ENCODE measurements at places on chromosomes 1 and 21. TPM values are rescaled to one million over a fixed set of nuclear protein-coding genes. Genes with fewer than 3 reads are reported as not detected.

- no peak for DNase-seq
Observed at GRCh38 chr1:172089768-172090510, 248.6 kb downstream of the DNM3 start.

GRCh38 chr1:50985094-50985493, 15.0 kb downstream of the CDKN2C start:
- no peak for DNase-seq

DNA sequence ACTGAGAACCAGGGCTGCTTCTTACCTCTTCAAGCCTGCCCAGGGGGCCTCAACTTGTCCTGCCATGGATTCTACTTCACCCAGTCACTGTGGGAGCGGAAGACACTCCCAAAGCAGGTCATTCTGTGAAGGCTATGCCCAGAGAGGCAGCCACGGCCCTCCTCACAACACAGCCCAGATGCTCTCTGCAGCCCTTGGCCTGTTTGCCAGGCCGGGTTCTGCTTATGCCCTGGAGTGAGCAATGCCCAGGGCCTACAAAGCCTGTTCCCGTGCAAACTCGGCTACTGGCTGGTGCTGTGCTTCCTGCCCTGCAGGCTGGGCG, 33.8 kb upstream of the SLC30A1 start:
- no peak for DNase-seq

- peak; percentile 16 for DNase-seq
Observed at GRCh38 chr1:67256291-67257172, 51.1 kb upstream of the IL12RB2 start.

- no peak for DNase-seq
Observed at GRCh38 chr1:151368393-151369301, 3.9 kb downstream of the SELENBP1 start.

- DNase-seq, result no peak
Observed at GRCh38 chr21:41769521-41769920, 2.7 kb upstream of the RIPK4 start.

GRCh38 chr1:12152113-12152891, 14.5 kb upstream of the TNFRSF1B start:
- DNase-seq, result no peak

- DNase-seq, result no peak
Observed at GRCh38 chr1:178498896-178499675, 2.3 kb upstream of the CLEC20A start.

GRCh38 chr1:153652805-153653500, 5.5 kb upstream of the SNAPIN start:
- DNase-seq, result no peak

- peak; percentile 19 for DNase-seq
Observed at GRCh38 chr1:218304281-218305039, 19.4 kb downstream of the RRP15 start.

DNA sequence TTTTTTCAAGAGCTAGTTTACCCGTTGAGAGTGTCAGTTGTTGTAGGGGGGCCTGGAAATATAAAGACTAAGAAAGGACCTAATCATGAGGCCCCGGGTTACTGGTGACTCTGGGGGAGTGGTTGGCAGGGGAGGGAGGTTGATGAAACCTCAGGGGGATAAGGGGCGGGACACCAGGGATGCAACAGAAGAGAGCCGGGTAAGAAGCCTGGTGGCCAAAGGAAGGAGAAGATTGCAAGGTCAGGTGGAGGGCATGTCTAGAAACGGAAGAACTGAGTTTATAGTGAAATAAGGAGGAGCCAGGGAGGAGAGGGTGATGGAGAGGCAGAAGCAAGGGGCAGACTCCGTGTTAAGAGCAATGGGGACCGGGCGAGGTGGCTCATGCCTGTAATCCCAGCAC, 12.5 kb upstream of the SPOCD1 start:
- DNase-seq, result no peak

DNA sequence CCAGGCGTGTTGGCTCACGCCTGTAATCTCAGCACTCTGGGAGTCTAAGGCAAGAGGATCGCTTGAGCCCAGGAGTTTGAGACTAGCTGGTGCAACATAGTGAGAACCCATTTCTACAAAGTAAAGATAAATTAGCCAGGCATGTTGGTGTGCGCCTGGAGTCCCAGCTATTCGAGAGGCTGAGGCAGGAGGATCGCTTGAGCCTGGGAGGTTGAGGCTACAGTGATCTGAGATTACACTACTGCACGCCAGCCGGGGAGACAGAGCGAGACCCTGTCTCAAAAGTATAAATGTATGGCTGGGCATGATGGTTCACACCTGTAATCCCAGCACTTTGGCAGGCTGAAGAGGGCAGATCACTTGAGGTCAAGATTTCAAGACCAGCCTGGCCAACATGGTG, 51.5 kb upstream of the LBR start:
- no peak for DNase-seq

DNA sequence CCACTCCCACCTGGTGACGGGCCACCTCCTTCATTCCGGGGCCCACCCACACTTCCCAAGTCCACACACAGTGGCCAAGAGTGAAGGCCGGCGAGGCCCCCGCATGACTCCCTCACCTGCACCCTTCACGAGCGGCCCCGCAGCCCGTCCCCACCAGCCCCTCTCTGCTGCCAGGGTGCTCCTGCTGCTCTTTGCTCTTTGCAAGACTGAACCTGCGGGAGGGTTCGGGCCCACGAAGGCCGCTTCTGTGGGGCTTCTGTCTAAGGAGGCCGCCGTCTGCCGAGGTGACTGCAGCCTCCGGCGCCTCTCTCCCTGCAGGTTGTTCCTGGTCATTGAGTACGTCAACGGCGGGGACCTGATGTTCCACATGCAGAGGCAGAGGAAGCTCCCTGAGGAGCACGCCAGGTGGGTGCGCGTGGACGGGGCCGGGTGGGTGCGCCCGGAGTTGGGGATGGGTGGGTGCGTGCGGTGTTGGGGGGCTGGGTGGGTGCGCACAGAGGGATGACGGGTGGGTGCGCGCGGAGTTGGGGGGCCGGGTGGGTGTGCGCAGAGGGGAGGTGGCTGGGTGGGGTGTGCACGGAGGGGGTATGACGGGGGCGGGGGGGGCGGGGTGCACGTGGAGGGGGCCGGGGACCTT, 25.3 kb downstream of the FAAP20 start:
- no peak for DNase-seq

DNA sequence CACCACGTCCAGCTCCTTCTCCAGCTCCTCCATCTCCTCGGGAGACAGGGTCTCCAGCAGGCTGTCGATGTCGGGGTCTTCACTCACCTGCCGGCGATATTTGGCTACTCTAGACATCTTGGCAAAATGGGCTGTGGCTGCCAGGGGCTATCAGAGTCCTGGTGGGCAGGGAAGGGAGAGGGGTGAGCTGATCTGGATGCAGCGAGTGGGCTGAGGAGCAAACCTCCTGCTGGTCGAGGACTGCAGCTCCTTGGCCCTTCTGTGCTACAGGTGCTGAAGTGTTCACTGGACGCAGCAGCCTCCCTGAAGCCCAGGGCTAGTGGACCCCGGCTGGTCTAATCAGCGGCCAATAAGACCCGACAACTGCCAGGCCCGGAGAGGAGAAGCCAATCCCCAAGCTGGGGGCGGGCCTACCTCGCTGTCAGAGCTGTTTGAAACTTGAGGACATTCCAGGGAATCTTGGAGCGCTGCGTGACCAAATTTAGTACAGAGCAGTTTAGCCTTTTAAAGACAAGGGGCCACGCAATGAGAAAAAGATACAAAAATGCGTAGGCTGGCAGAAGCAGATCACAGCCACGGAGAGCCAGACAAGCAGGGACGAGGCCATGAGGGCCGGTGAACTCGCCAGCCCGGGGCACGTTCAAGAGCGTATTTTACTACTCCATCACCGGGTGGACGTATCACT, at the start of gene LMOD1:
Gene LMOD1, minus strand, starts transcription at position 325 of the 685 bp plus-strand sequence. Its CDS starts 208 bp downstream, at position 117.
- peak; percentile 79 for DNase-seq

- no peak for DNase-seq
Observed at GRCh38 chr1:213685992-213686582, 301.7 kb upstream of the PROX1 start.

DNA sequence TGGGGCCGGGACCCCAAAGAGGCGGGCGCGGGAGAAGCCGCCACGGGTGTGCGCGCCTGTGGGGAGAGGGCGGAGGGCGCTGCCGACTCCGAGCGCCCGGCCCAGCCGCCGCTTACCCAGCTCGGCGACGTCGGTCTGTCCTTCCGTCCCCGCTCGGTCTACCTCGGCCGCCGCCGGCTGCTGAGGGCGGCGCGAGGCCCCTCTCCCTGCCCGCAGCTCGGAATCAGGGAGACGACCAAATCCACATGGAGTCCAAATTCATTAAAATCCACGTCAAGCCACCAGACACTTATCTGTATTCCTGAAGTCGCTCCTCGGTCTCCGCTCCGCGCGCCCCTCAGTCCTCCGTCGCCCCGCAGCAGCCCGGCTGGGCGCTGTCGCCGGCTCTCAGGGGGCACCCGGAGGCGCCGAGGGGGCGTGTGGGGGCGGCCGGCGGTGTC, 637 bp downstream of the PLXNA2 start:
- DNase-seq, result no peak

- no peak for DNase-seq
Observed at GRCh38 chr1:19942657-19943056, 19.2 kb upstream of the PLA2G2E start.

GRCh38 chr1:14424325-14425002, 174.0 kb upstream of the KAZN start:
- DNase-seq, result no peak

GRCh38 chr1:87358219-87358618, 29.5 kb downstream of the LMO4 start:
- no peak for DNase-seq

- DNase-seq, result no peak
Observed at GRCh38 chr1:119740896-119741780, 27.6 kb downstream of the HMGCS2 start.

- DNase-seq, result no peak
Observed at GRCh38 chr1:187837787-187838186, 1009.0 kb downstream of the PLA2G4A start.

GRCh38 chr1:58211869-58212268, 334.7 kb downstream of the OMA1 start:
- no peak for DNase-seq

GRCh38 chr21:36330904-36331303, 10.9 kb downstream of the MORC3 start:
- DNase-seq, result no peak

DNA sequence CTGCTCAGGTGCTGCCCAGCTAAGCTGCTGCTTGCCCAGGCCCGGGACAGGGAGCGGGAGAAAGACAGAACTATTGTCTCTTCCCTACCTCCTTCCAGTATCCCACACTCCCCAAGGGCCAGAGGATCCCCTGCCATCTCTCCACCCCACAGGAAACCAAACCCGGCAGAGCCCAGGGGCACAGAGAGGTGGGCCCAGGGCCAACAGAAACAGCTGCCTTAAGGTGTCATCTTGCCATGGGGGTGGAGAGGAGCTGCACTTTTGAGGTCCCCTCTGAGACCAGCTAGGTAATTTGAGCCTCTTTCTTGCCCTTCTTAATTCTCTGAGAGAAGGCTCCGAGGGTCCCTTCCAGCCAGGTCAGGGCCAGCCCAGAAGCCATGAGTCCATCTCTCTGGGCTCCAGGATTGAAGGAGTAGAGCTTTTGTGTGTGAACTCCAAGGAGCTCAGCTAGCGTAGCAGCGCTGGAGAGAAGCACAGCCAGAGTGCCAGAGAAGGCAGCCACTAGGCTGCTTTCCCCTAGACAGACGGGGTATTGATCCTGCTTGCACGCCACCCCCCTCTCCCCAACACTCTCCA, 9.7 kb upstream of the GPR61 start:
- no peak for DNase-seq

- DNase-seq, result no peak
Observed at GRCh38 chr1:60130703-60131102, 57.1 kb upstream of the C1orf87 start.

- no peak for DNase-seq
Observed at GRCh38 chr1:174114788-174115448, 44.4 kb upstream of the RABGAP1L start.

DNA sequence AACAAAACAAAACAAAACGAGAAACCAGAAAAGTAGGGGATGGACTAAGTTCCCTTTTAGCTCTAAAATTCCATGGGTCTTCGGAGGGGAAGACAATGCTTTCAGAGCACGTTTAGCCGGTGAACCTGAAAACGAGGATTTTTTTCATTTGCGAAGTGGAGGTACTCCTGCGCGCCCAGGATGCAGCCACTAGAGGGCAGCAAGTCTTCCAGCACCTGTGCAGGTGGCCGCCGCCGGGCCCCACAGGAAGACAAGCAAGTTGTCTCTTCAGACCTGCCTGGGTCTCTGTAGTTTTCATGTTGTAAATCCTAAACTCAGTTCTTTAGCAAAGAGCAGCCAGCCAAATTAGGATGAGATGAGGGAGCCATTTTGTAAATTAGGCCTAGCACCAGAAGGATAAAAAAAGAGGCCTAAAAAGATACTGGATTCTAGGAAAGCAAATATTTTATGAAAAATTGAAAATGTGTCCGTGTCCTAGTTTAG, 17.7 kb upstream of the SNX27 start:
- peak; percentile 32 for DNase-seq

DNA sequence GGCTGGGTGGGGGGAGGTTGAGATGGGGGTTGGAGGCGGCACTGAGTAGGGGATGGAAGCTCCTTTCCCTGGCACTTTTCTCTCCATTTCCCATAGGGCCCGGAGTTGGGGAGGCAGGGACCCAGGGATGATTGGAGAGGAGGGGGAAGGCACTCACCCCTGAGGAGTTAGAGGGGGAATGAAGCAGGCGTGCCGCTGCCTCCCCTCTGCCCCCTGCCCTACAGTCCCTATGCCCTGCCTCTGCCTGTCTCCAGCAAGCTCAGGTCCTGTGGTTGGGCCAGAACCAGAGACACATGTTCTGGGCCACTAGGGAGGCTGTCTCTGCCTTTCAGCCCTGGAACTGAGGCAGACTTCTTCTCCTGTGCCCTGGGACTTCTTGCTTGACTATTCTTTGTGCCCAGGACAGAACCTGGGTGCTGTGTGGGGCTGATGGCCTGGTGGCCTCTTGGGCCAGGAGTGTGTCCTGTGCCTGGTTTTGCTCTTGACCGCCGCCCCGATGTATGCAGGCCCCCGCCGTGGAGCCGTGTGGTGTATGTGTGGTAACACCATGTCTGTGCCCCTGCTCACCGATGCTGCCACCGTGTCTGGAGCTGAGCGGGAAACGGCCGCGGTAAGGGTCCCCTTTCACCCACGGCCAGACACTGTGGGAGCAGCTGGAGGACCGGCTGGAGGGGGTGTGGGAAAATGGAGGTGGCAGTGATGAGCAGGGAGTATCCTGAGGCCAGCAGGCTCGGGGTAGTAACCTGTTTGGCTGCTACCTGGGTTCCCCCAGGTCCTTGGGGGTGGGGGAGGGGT, 1.4 kb downstream of the LYPLA2 start:
- no peak for DNase-seq

- DNase-seq, result no peak
Observed at GRCh38 chr1:218796773-218797172, 376.9 kb upstream of the LYPLAL1 start.

Gene GNAT2
- not detected for polyA plus RNA-seq

Gene LORICRIN
- not detected for polyA plus RNA-seq

Gene CASQ2
- 1.9 TPM for polyA plus RNA-seq

Gene KCNJ9
- 0.06 TPM for polyA plus RNA-seq

Gene SH2D5
- 0.10 TPM for polyA plus RNA-seq

Gene MROH9
- 1.8 TPM for polyA plus RNA-seq

Gene ICOSLG
- 1.9 TPM for polyA plus RNA-seq

Gene CD52
- 7.0 TPM for polyA plus RNA-seq

Gene SIK1
- polyA plus RNA-seq, result 10.7 TPM

Gene IL10
- polyA plus RNA-seq, result 0.47 TPM

Gene CFAP74
- polyA plus RNA-seq, result 4.3 TPM

Gene C1orf141
- polyA plus RNA-seq, result 2.1 TPM

Gene MAP10
- 7.7 TPM for polyA plus RNA-seq

Gene COL16A1
- polyA plus RNA-seq, result 132 TPM

Gene MRPL24
- 56.8 TPM for polyA plus RNA-seq

Gene HES4
- 5.7 TPM for polyA plus RNA-seq

Gene ACTN2
- 5.7 TPM for polyA plus RNA-seq

Gene PROK1
- polyA plus RNA-seq, result not detected

Gene RAB7B
- 2.8 TPM for polyA plus RNA-seq

Gene ECM1
- polyA plus RNA-seq, result 2.2 TPM

Gene BTBD8
- polyA plus RNA-seq, result 4.1 TPM

Gene GLMN
- polyA plus RNA-seq, result 36.9 TPM
